ENCODE measurements at places on chromosomes 1 and 21. TPM values are rescaled to one million over a fixed set of nuclear protein-coding genes. Genes with fewer than 3 reads are reported as not detected.

DNA sequence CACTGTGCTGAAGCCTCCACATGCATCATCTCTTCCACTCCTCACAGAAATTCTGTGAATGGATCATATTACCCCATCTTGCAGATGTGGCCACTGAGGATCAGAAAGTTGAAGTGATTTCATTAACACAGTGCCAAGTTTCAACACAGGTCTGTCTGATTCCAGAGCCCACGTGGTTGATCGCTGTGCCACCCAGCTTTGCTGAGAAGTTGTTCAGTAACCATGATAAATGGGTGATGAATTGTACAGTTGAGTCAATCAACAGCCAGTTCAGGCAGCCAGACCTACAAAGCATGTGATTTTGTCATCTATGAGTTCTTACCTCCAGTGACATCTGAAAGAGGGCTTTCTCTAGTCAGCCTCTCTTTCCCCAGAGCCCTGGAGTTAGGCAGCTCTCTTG is 61.8 kb upstream of the GRHL3 start:
- no peak for DNase-seq

GRCh38 chr1:212566522-212567479 is 41.8 kb upstream of the ATF3 start:
- no peak for DNase-seq

DNA sequence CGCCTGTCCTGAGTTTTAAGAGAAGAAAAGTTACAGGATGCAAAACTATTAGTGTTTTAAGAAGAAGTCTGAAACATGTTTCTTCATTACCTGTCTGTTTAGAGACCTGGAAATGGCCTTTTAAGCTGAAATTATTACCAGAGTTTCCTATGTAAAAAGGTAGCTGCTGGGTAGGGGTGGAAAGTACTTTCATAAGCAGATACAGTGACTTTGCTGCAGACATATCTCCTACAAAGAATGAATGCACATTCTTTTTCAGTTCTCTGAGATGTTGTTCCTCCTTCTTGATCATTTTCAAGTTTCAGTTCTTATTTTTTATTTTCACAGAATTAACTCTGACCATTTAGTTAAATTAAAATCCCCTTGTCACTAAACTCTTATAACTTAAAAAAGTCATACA is 1329.6 kb downstream of the KCNT2 start:
- no peak for DNase-seq

DNA sequence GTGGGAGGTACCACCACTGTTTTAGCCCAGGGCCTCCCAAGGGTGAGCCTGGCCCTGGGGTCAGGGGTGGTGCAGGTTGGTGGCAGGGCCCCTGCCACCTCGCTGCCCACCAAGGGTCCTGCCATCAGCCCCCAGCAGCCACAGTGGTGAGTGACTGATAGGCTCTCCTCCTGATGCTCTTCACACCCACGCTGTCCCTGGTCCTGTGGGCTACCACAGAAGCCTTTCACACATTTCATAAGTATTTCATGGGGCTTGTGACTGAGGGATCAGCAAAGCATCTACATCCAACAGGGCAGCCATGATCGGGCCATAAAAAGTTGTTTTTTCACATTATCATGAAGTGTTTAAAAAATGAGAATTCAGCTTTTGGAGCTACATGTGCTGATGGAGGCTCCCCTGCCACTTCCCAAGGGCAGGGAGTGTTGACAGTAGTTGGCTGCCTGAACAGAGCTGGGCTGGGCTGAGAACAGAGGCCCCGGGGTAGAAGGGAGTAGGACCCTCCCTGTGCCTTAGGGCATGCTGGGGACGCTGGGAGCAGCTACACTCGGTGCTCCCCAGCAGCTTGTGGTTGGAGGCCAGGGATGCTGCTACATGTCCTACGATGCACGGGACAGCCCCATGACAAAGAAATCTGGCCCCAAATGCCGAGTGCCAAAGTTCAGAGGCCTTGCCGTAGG is 73.1 kb upstream of the TMEM51 start:
- DNase-seq, result no peak

DNA sequence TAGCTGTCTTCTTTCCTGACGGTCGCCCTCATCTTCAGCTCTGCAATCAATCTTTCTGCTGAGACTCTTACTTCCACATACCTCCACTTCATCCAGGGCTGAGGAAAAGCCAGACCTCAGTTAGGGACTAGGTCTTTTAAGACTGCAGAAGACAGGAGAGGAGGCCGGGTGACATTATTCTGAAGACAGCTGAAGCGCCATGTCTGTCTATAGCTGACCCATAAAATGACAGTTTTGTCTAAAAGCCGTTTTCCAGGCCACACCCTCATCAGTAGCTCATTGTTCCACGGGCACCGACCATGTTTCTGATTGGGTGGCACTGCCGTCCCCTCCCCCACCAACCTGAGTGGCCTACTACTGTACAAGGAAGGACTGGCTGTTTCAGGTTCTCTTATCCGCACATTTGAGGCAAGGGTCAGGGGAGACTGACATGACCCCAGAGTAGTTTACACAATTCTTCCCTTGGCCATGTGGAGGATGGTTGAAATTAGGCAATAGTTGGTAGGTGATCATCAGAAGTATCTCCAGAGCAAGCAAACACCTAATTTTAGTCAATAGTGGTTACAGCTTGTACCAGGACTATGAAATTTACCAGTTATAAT is at the start of gene ADCY10:
Gene ADCY10 (minus strand): TSS at position 240 of the 602 bp plus-strand sequence. CDS start 8,994 bp downstream, outside the sequence.
- no peak for DNase-seq

DNA sequence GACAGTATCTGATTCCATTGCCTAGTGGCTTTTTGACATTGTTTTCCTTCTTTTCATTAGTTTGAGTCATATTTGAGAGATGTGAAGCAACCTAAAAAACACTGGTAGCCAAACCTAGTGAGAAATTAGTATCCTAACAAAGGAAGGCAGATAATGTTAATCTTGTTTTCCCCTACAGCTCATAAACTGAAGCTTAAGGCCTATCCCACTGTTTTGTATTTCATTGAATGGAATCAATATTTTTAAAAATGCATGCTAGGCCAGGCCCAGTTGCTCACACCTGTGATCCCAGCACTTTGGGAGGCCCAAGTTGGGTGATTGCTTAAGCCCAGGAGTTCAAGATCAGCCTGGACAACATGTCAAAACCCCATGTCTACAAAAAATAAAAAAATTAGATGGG is 1.2 kb downstream of the CR1L start:
- DNase-seq, result no peak

- no peak for DNase-seq
These were observed 10.0 kb downstream of the ARMH1 start for GRCh38 chr1:44684525-44684924.

DNA sequence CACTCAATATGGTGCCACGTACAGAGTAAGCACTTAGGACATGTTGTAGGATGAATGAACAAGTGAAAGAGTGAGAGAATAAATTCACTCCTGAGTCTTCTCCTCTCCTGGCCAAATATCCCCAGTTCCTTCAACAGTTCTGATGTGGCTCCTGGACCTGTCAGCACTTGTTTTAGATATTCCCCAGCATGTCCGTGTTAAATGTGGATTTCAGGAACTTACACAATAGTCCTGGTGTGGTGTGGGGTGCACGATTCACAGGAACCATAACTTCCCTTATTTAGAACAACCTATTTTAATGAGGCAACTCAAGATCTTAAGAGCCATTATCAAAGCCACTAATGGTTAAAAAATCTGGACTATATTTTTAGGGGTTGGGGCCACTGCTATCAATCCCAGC is 39.0 kb upstream of the MYSM1 start:
- DNase-seq, result no peak

GRCh38 chr1:227816750-227817446 is 1.4 kb downstream of the PRSS38 start:
- no peak for DNase-seq

- DNase-seq, result peak; percentile 42
These were observed 10.0 kb downstream of the DRAXIN start for GRCh38 chr1:11701551-11701961.

DNA sequence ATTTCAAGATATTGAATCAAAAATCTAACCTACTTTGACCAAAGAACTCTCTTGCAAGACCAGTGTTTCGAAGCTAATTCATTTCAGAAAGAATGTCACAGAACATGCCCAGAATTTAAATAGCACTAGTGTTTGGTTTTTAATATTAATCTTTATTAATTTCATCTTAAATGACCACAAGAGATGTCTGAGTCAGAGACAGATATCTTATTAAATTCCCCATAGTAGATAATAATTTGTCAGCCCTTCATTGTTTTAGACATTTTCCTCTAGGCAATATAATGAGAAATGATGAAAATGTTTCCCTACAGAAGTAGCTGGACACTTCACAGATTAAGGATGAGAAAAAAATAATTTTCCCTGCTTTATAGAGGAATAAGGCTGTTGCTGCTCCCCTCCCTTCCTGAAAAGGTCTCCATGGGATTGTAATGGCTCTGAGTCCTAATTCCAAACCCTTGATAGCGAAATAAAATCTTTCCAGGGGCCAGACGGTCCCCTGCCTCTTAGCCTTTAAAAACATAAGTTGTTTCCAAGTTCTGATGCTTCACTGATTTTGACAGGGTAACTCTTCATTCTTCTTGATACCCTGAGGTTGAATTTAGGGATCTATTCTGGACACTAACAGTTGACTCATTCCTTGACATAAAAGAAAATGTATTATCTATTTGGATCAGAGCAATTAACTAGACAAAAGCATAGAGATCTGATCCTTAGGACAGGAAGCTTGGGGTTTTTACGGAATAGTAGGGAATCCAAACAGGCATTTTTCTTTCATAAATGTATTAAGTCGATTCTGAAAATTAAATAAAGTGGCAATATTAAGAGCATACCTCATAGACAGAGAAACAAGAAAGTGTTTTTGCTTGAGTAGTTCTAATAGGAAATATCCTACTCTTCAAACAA is 820.8 kb downstream of the BRINP3 start:
- no peak for DNase-seq

GRCh38 chr1:52551507-52552235 is 1.2 kb downstream of the TUT4 start:
- peak; percentile 48 for DNase-seq

DNA sequence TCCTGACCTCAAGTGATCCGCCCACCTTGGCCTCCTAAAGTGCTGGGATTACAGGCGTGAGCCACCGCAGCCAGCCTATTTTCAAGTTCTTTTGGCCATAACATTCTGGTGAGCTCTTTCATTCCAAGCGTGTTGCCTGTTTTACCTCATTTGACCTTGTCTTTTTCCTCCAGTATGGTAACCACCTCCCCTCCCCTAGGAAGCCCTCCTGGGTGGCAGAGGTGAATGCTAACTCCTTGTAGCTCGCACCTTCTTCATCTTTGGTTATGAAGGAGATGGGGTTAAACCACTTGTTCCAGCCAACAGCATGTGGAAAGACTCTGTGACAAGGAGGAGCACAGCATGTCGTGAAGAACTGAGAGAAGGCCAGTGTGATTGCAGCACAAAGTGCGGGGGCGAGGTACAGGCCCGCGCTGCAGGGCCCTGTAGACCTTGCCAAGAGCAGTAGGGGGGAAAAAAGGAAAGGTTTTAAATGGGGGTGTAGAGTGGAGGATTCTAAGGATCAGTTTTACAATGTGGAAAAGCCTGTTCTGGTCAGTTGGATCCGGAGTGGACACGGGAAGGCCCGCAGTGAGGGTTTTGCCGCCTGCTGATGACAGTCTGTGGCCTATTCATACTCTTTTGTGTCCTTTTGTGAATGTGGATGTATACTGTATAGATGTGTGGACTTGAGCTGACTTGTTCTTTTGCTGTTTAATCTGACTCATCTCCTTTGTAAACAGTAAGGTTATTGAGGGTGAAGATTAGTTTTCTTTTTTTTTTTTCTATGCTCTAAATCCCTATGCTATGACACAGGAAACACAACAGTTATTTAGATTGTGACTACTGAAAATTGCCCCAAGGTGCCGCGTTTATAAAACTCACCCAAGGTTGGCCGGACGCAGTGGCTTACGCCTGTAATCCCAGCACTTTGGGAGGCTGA is 7.5 kb upstream of the ZNF436 start:
- DNase-seq, result peak; percentile 22

DNA sequence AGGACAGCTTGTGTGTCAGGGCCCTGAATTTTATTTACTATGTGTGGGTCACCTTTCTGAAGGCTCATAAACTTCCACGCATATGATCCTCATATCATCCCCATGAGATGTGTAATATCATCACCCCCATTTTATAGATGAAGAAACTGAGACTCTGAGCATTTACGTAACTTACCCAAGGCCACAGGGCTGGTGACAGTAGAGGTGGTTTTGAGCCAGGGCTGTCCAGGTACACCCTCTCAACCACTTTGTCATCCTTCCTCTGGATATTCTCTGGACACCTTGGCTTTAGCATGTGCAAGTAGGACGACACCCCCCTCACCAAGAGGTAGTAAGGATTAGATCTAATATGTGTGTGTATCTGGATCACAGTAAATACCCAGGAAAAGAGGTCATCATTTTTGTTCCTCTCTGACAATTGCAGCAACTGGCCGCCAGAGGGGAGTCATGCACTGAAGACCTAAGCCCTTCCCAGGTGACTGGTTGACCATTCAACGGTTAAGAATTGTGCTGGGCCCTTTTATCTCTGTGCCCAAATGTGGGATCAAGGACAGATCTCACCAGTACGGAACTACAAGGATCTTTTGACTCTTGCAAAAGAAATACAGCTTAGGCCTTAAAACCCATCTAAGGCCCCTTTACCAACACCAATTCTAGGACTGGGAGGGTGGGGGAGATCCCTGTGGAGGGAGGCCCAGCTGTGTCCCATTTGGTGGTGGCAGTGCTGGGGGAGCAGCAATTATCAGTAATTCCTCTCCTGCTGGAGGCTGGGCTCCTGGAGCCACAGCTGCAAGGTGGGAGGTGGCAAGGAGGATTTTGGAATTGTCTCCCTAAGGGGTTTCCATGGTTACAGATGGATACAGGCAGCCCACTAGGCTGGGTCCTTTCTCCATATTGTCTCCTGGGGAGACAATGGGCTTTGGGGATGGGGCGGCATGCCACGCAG is 13.7 kb upstream of the E2F2 start:
- DNase-seq, result peak; percentile 92

- no peak for DNase-seq
These were observed 17.5 kb upstream of the CLDN8 start for GRCh38 chr21:30233228-30234020.

DNA sequence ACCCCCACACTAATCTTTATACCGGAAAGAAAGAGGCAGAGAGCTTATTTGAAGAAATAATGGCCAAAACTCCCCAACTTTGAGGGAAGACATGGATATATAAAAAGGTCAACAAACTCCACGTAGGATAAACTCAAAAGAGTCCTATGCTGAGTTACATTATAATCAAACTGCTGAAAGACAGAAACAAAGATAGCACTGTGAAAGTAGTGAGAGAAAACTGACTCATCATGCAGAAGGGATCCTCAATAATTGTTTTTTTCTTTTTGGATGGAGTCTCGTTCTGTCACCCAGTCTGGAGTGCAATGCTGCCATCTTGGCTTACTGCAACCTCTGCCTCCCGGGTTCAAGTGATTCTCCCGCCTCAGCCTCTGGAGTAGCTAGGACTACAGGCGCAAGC is 48.5 kb upstream of the TTC39A start:
- DNase-seq, result no peak

The ANGPTL1 gene
- not detected for total RNA-seq

The SLC22A15 gene
- 1.9 TPM for total RNA-seq

The S100A12 gene
- not detected for total RNA-seq

The LCE2C gene
- total RNA-seq, result not detected

The OR10J1 gene
- total RNA-seq, result not detected

The TBX15 gene
- total RNA-seq, result 2.8 TPM

The FCRL2 gene
- not detected for total RNA-seq

The SYT2 gene
- total RNA-seq, result 0.37 TPM

All from neural progenitor cell (in vitro differentiated cells).